Omental fat pad (tissue), 4 donors: ENCODE measurements at places on chromosomes 4 and X.

- no peak for DNase-seq
These were observed 32.0 kb upstream of the TENT5D start for GRCh38 chrX:80388206-80388605.

DNA sequence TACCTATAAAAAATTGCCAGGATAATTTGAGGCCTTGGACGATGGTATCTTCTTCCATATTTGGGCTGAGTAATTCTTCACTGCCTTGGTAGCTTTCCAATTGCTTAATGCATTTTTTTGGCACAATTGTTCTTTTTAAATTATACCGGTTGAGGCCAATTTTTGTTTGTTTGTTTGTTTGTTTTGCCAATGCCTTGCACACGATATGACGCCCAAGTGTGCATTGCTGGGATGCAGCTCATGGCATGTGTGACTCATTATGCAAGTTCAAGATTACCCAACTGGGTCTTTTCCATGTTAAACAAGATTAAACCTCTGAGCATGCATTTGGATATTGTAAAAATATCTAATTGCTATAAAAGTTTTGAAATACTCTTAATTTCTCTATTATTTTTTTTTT, 71.1 kb upstream of the KCNIP4 start:
- DNase-seq: no peak

- no peak for DNase-seq
These were observed 3.7 kb upstream of the GPR82 start for GRCh38 chrX:41720125-41720779.

- DNase-seq: no peak
These were observed at the start of gene P2RY4 for GRCh38 chrX:70260104-70260503. P2RY4 (minus strand) TSS chrX:70260204; CDS start chrX:70259624, 580 bp downstream.

DNA sequence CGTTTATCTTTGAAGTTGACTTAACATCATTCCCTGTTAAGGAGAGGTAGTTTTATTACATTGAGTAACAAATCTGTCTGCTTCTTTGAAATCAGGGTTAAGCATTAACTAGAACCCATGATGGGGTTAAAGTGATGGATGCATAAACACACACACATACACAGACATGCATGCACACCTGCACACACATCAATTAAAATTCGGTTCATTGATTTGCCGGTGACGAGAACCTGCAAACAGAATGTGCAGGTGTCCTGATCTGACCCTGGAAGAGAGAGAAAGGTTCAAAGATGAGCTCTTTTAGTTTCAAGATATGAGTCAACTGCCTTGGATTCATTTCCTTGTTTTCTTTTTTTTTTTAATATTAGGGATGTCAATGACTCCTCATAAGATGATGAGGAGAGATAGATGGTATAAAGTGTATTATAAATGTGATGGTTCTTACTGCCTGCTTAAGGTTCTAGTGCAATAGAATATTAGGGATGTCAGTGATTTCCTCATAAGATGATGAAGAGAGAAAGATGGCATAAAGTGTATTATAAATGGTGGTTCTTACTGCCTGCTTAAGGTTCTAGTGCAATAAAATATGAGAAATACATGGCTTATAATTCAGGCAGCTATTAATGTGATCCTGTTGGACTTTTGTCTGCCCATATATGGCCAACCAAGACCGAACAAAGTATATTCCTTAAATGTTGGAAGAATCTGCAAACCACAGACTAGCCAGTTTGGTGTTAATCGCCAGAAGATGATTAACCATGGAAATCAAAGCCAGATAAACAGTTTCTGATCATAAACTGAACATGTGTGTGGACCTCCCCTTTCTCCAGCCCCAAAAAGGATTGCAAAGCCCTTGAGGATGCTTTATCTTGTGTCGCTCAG, 14.1 kb upstream of the CD99 start:
- no peak for DNase-seq

- DNase-seq: no peak
These were observed 103.9 kb downstream of the PPA2 start for GRCh38 chr4:105369988-105370387.

DNA sequence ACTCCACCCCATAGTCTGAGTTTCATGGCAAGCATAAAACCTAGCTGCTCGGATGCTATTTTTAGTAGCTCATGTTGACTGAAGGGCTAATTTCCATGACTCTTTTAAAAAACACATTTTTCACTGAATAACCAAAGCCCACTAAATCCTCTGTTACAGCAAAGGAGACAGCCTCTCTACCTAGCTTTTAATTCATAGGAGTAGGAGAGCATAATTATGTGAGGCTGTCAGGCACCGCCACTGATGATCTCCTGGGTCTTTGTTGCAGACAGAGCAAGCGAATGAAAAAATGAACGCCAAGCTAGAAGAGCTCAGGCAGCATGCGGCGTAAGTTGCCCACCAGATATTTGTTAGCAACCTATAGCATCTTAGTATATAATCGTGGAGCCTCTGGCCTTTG, 53.5 kb downstream of the KIF4A start:
- no peak for DNase-seq

- DNase-seq: no peak
These were observed 814 bp upstream of the MMAA start for GRCh38 chr4:145618210-145618931.

GRCh38 chr4:77006753-77007353, 57.3 kb downstream of the SEPTIN11 start:
- no peak for DNase-seq

DNA sequence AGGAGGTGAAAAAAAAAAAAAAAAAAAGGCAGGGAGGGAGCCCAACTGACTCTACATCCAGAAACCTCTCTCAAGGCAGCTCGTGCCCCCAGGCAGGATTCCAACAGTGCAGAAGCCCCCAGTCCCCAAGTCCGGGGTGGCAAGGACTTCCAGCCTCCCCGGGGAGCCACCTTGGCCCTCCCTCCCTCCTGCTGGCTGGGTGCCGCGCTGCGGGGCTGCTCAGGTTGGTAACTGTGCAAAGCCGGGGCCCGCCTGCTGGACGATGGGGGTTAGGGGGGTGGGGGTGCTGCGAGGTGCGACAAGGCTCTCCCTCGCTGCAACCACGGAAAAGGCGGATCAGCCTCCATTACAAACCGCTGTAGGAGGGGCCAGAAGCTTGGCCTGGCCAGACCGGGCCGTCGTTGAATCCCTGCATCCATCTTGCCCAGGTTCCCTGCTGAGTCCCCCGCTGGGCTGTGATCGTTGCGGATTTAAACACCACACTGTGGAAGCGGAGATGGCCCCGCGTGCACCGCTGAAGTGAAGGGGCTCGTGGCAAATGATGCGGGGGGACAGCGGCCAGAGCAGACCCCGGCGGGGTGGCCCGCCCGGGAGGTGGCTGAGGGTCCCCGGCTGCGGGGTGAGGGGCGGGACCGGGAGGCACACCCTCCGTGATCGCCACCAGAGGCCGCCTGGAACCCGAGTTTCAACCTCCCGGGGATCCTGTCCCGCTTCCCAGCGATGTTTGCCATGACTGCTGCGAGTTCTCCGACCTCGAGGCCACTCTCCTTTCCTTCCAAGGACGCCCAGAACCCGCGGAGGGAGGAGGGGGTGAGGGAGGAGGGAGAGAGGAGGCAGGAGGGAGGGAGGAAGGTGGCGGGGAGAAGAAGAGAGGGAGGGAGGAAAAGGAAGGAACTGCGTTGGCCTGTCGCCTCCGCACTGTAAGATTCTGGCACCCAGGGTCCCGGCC, 58.0 kb upstream of the DDX3X start:
- DNase-seq: no peak

GRCh38 chr4:145213245-145213644, 32.9 kb upstream of the OTUD4 start:
- DNase-seq: no peak

DNA sequence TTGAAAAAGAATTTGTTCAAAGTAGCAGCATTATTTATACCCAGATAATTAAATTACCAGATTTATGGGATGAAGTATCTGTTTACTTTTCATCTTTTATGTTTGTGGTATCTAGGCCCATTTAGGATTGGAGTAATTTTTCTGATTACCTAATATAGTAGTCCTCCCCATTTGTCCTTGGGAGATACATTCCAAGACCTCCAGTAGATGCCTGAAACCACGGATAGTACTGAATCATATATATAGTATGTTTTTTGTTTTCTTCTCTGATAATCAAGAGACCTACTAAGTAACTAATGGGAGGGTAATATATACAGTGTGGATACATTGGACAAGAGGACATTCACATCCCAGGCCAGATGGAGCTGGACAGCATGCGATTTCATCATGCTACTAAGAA, 30.7 kb upstream of the PTPN13 start:
- DNase-seq: no peak

GRCh38 chr4:73948990-73949706, 32.7 kb downstream of the PF4 start:
- DNase-seq: no peak
